Inflammatory macrophage treated with lipopolysaccharide for 4 hours (primary cell): ENCODE measurements at places on chromosomes 2 and 18.
A peak's percentile ranks its signal among the peaks of the same experiment; 100 is the strongest.

DNA sequence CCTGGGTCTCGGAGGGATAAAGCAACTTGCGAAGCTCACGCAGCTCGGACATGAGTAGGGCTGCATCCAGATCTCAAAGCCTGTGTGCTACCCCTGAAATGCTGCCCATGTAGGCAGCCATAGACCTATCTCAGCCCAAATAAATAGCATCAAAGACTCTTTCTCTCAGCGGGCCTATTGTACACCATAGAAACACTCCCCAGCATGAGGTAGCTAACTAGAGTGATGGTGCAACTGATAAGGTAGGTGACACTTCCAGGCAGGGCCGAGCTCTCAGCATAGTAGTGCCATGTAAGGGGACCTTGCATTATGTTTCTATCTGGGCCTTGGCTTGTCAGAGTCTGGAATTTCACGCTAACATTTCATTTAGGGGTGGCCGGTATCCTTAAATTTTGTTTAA is 52.4 kb downstream of the RABL2A start:
- no peak for DNase-seq

DNA sequence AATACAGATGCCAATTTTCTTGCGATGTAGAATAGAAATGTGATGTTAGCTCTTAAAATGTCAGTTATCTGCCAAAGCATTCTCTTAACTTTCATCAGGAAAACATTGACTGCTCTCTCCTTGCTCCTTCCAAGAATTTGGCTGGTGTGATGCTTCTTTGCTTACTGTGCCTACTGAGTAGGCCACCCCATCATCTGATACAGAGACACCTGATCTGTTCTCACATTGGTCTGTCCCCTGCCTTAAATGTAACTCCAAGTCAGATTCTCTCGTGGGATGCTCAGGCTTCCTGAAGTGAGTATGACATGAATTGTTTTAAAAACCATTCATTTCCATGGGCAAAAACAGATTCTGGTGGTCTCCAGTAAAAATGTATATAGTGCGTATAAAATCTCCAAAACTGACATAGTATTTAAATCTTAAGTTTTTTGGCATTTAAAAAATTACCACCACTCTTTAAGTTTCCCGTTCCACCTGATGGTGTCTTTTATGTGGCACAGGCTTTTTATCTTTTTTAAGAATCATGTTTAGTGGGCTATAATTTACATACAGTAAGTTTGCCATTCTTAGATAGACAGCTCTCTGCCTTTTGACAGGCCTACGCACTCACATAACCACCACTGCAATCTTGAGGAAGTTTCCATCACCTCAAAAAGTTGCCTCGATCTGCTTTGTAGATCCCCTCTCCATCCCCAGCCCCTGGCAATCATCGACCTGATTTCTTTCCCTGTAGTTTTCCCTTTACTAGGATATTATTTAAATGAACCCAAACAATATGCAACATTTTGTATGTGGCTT is 36.6 kb downstream of the UBE2F start:
- no peak for DNase-seq

DNA sequence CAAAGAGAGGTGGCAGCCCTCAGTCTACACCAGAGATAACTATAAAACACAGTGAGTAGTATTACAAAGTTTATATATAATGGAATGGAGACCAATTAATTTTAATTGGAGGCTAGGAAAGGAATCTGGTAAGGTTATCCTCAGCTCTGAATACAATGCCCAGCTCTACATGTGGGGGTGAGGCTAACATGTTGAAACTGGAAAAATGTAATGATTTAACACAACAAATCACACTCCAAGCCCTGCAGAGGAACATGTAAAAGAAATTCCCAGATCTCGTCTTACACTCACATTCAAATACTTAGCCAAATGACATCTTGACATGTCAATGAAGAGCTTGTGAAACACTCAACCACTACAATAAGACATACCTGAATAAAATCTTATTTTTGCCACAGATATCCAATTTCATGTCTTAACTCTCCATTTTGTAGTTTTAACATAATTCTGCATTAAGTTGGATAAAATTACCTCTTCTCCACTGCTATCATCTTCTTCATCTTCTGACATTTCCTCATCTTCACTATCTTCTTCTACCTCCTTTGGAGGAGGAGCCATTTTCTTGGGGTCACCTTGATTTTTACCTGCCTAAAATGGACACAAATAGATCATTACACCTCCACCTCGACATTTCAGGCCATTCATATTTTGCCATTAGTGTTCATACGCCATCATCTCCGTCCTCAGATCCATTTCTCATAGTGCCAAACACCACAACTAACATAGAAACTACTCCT is 1.4 kb downstream of the NCL start:
- no peak for DNase-seq

GRCh38 chr2:9753665-9754531 is 89.4 kb upstream of the TAF1B start:
- peak; percentile 78 for DNase-seq

DNA sequence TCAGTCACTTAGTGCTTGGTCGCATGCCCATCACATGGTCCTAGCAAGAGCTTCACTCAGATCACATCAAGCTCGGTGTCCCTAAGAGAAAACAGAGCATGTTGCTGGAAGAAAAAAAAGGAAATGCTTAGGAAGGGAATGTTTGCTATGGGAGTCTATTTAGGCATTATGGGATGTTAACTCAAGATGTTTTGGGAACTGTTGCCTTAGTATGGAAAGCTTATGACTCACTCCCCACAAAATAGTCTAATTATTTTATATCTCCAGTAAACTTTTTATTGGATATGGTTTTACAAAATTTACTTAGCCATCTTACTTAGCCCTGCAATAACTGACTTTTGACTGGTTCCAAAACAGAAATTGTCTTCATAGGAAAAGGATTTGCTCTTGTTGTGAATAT is 439.5 kb upstream of the ZEB2 start:
- no peak for DNase-seq

DNA sequence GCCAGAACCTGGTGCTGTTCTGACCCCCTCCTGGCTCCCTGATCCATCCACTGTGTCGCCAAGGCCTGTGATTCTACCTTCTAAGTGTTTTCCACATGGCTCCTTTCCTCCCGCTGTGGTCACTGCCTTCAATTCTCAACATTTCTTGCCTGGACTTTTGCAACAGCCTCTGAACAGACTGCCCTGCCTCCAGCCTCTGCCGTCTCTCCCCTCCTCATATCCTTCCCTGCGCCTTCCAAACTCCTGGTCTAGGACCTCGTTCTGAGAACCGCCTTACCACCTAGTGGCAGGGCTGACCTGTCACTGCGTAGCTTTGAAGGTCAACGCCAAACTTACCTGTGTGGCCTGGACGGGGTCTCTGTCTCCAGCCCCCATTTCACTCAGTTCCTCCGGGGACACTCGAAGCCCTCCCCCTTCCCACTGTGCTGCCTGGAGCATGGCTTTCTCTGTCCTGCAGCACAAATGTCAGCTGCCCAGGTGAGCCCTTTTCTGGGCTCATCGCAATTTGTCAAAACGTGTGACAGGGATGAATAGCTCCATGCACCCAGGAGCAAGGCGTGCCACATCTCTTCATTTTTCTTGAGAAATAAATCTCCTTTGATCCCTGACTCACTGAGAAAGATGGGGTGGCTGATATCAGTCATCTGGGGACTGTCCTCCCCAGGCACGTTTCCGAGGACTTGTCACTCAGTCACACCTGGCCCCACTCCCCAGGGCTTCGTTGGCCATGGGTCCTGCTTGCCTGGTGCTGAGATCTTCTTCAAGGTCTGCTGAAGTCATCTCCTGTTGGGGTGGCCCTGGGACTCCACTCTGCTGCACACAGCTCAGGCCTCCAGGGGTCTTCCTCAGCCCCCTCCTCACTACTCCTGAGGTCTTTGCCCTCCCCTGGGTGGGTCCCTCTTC is 46.7 kb downstream of the LDLRAD4 start:
- DNase-seq = no peak

DNA sequence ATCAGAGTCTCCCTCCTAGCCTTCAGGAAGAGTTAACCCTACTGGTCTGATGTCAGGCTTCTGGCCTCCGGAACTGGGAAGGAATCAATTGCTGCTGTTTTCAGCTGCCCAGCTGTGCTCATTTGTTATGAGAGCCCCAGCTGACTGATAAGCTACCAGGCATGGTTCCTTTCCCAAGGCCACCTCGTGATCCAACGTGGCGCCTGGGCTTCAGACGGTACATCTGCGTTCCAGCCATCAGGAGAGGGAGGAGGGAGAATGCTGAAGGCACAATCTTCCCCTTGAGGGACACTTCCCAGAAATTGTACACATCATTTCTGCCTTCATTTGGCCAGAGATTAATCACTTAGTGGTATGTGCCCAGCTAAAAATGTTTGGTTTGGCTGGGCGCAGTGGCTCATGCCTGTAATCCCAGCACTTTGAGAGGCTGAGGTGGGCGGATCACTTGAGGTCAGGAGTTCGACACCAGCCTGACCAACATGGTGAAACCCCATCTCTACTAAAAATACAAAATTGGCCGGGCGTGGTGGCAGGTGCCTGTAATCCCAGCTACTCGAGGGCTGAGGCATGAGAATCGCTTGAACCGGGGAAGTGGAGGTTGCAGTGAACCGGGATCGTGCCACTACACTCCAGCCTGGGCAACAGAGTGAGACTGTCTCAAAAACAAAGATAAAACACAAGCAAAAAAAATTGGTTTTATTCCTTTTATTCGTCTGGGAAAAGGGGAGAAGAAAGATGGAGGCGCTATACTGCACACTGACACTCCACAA is 10.5 kb upstream of the ARMC9 start:
- no peak for DNase-seq

GRCh38 chr2:12774395-12774727 is 57.6 kb downstream of the TRIB2 start:
- DNase-seq = no peak

DNA sequence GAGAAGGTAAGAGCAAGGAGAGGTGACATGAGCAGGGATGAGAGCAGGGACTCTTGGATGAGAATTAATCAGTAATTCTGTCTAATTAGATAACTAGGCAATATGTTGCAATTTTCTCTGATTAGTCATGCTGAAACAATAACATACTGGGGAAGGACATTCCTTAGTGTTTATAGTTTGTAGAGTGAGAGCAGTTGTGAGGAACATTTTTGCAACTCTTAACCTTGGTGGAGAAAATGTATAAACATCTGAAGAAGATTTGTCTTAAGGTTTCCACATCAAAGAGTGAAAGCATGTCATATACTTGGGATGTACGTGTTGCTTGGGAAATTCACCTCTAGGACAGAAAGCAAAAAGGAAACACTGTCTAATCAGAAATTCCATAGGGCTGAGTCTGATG is 955.4 kb upstream of the FANCL start:
- no peak for DNase-seq
